ENCODE measurements at places on chromosomes 7 and 10.
A peak's percentile ranks its signal among the peaks of the same experiment; 100 is the strongest.

- no peak for DNase-seq
Observed at GRCh38 chr7:2613098-2613930, 18.5 kb upstream of the TTYH3 start.

DNA sequence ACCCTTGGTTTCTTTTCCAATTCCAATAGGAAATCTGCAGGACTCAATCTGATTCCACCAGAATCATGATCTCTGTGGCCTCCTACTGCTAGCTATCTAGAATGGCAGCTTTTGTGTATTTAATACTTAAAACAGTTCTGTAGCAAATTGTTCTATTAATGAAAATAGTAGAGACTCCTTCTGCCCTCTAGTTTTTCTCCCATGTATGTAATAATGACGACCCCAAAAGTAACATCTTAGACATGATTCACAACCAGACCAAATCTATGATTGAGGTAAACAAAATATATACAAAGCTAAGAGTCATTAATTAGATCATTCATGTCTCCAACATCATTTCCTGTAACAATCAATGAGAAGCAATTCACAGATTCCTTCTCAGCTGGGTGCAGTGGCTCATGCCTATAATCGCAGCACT, 259.1 kb upstream of the MKLN1 start:
- DNase-seq, result no peak

GRCh38 chr7:152462995-152463708, 27.3 kb upstream of the KMT2C start:
- DNase-seq, result no peak

- no peak for DNase-seq
Observed at GRCh38 chr7:18402488-18403183, 92.9 kb upstream of the HDAC9 start.

DNA sequence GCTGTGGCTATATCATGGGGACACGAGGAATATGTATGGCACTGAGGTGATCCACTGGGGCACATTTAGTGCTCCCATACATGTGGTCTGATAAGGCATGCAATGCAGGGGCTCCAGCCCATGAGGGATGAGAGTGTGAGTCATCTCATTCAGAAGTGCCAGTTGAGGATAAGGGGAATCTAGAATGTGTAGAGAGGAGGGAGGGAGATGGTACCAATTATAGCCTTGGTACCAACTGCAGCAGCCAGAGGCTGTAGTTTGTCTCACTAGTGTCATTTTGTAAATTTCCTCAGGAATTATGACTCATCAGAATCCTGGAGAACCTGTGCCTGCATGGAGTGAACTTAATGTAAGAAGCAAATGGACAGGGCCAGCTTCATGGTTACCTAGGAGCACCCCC, 46.2 kb downstream of the LAMB4 start:
- no peak for DNase-seq

GRCh38 chr10:112689327-112690072, 242.5 kb downstream of the VTI1A start:
- no peak for DNase-seq

DNA sequence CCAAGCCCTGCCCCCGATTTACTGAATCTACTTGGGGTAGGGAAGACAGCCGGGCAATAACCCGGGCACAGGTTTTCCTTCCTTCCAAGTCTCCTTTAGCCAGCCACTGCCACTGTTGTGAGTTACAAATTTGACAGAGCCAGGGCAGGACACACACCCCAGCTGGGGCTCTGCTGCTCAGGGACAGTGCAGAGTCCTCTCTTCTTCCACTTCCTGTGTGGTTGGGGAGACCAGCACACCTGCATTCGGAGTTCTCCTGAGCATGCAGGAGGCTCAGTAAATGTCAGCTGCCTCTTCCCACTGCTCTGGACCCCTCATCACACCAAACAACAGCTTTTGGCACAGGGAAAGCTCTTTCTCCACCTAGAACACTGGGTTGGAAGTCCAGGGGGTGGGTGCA, 21.3 kb downstream of the CHST15 start:
- DNase-seq, result no peak

GRCh38 chr7:38830826-38831225, 78.2 kb downstream of the VPS41 start:
- DNase-seq, result no peak

GRCh38 chr10:84008878-84009277, 130.4 kb upstream of the GHITM start:
- no peak for DNase-seq

- peak; percentile 66 for DNase-seq
Observed at GRCh38 chr7:99312316-99313203, 13.1 kb upstream of the ARPC1A start.

DNA sequence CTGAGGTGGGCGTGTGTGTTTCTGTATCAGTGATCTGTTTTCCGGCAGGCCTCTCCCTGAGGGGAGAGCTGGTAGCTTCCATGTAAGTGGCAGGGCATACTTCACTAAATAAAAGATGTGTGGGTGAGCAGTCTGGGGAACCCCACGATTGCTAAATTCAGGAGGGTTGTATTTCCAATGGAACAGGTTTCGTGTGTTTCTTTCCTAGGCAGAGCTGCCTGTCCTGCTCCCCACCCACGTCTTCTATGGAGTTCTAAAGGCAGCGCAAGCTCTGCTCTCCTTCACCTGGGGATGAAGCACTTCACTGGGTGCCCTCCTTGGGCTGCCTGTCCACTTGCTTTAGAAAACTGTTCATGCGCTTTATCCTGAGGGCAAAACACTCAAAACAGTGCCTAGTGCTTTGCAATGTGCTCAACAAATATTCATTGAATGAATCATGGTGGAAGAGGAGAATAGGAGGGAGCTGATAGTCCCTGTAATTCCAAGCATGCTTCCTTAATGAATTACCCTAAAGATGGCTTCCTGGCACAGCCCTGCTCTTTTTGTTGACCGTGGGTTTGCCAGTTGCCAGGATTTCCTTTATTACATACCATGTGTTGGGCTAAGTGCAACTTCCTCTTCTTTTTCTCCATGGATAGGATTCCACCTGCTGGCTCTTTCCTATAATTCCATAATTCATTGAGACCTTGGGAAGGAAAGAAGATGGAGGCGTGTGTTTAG, 50.6 kb upstream of the SRPK2 start:
- DNase-seq, result no peak

GRCh38 chr7:41628901-41629300, 74.0 kb downstream of the INHBA start:
- DNase-seq, result no peak

- DNase-seq, result no peak
Observed at GRCh38 chr7:17672783-17673182, 267.5 kb downstream of the SNX13 start.

DNA sequence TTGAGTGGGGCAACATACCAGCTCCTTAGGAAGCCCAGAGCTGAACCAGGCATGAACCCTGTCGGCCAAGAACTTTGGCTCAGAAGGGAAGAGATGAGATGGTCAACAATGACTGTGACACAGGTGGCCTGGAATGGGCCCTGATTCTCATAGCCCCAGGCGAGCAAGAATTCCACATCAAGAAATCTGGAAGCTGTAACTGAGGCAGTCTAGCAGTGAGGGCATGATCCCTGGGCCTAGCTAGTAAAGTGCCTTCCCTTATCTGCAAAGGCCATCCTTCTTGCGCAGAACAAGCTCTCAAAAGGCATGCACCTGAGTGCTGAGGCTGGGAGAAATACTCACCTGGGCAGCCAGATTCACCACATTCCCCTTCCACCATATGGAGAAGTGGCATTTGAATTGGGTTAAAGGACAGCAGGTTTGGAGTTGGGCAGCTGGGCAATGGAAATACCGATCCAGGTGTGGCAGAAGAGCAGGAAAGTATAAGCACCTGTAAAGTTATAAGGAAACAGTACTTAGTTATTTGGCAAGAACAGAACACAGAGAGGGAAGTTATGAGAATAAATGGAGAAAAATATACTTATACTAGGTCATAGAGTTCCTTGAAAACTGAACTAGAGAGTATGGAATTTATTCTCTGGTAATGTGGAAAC, 78.6 kb upstream of the CAPZA2 start:
- no peak for DNase-seq

- no peak for DNase-seq
Observed at GRCh38 chr10:119256030-119256429, 48.7 kb downstream of the GRK5 start.

DNA sequence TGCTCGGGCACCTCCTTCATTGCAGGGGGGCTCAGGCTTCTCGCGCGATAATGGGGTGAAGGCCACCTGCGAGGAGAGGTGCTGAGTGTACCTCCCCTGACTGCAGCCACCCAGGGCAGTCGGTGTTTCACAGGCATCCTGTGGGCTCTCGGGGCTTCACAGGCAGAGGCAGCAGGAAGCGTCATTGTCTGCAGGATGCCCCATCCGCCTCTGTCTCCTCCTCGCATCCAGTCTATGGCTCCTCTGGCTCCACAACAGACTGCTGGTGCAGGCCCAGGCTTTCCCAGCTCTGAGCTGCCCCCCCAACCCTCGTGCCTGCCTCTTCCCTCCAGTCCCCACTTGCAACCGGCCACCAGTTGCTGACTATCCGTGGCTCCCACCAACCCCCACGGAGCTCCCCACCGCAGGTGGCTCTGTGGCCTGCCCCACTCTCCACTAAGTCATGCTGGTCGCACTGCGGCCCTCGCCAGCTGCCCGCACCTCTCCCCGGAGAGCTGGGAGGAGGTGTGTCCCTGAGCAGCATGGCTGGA, 36.5 kb downstream of the CAMK2B start:
- no peak for DNase-seq

DNA sequence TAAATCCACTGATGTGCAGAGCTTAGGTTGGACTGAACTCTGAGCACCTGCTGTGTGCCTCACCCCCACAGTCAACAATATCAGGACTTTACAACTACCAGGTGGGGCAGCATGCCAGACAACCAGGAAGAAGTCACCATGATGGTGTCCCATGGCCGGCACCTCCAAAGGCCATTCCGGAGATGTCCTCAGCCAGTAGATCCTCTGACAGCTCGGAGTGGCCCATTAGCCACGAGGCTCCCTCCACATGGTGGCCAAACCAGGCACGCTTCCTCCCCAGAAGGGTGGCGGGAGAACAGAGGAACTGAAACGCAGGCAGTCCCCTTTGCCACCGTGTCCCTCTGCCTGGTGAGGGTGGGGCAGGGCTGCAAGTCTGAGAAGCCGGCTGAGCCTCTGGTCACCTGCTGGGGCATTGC, 390.0 kb downstream of the TNS3 start:
- DNase-seq, result no peak

DNA sequence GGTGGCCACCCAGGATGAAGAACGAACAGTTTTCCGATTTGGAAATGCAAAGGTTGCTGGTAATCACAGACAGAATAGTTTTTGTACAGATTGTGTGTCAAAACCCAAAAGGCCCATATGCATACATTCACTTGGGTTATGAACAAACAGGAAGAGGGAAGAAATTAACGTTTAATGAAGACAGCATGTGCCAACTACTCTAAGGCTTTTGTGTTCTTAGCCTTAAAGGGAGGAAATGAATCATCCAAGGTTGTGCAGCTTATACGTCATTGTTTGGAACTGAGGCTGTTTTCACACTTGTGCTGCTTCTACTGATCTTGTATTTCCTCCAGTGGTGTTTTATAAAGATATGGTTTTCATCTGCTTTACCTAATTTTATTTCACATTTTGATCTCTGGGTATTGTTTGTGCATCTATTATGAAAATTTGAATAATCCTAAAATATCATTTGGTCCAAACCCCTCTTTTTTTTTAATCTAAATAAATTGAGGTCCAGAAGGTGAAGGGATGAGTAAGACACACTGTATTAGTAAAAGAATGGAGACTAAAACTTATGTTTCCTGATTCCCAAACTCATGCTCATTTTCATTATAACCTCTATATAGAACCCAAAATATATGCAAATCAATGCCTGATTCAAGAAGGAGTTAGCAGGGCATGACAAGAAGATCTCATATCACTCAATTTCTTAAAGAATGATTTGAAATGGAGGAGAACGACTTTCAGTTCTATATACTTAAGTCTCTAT, 373.1 kb downstream of the THSD7A start:
- DNase-seq, result no peak

- no peak for DNase-seq
Observed at GRCh38 chr7:51376420-51377092, 59.9 kb upstream of the COBL start.

- peak; percentile 96 for DNase-seq
Observed at GRCh38 chr7:42911454-42912447, at the start of gene C7orf25. TSS of gene C7orf25 (minus strand) at chr7:42912070. CDS start at chr7:42910900, 1,170 bp downstream.

- no peak for DNase-seq
Observed at GRCh38 chr7:48803250-48803649, 121.1 kb upstream of the CDC14C start.

DNA sequence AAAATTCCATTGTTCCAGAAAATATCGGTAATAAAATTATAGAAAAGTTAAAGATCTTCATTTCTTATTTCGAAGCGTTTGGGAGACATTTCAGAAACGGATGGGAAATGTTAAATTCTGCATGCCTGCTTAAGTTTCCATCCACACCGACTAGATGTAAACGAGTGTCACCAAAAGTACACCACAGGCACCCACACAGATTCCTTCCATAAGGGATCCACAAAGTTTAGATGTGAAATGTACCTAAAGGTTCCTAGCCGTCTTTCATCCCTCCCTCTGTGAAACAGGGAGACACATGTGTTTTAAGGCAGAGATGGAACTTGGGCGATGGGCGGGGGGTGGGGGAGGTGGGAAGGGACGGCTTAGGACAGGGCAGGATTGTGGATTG, 621 bp upstream of the CAV1 start:
- no peak for DNase-seq

DNA sequence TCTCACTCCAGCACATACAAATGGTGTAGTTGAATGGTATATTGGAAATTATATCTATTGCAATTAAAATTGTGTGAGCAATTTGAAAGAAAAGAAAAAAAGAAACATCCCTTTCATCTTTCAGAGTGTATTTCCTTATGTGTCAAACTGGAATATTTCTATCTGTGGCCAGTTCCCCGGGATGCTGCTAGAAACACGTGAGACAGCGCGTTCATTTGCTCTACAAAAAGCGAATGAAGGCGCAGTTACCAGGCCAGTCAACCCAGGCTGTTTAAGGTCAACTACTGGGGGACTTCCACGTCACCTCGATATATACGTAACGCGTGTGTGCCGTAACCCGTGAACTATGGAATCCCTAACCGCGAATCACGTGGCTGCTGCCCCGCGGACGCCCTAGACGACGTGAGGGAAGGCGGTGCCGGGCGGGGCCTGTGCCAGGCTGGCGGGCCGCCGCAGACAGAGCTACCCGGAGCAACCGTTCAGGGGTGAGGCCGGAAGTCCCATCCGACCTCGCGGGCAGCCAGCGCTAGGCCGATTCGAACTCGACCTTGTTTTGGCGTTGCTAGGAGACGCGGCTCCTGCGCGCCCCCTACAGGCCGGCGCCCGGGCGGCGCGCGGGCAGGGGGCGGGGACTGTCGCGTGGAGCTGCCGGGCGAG, 1.1 kb upstream of the ARL4A start:
- DNase-seq, result peak; percentile 99

DNA sequence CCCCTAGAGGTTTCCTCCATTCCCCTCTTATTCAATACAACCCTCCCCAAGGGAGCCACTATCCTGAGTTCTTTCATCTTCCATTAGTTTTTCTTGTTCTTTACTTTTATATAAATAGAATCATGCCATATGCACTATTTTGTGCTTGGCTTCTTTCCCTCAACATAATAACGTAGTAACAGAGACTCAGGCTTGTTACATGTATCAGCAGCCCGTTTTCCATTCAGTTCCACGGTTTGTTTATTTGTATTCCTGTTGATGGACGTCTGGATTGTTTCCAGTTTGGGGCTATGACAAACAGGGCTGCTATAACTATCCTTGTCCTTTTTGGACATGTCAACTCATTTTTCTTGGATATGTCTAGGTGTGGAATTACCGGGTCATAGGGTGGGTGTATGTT, 264.4 kb upstream of the MKI67 start:
- no peak for DNase-seq

- DNase-seq, result no peak
Observed at GRCh38 chr10:125257521-125258108, 97.3 kb upstream of the CTBP2 start.

Measured in CD4-positive, alpha-beta memory T cell (primary cell).